A549 treated with ZK216348 at 1 μM for 4 hours (cell line): ENCODE measurements at places on chromosomes 12 and 14. TPM values are rescaled to one million over a fixed set of nuclear protein-coding genes. Genes with fewer than 3 reads are reported as not detected.

The OR4K1 gene
- total RNA-seq = not detected in 5 replicates

The METTL1 gene
- 49.9 to 57.2 TPM (median 51.6 TPM) in 5 replicates for total RNA-seq

The ATG2B gene
- total RNA-seq = 7.4 to 9.8 TPM (median 8.8 TPM) in 5 replicates

The TCL1B gene
- total RNA-seq = not detected in 5 replicates

The TAS2R46 gene
- not detected in 5 replicates for total RNA-seq
